Stimulated activated CD4-positive, alpha-beta T cell treated with anti-CD3 and anti-CD28 coated beads, TNF-alpha, amount 100 ng/mL, for 24 hours (primary cell): ENCODE measurements at places on chromosomes 7 and 10.

DNA sequence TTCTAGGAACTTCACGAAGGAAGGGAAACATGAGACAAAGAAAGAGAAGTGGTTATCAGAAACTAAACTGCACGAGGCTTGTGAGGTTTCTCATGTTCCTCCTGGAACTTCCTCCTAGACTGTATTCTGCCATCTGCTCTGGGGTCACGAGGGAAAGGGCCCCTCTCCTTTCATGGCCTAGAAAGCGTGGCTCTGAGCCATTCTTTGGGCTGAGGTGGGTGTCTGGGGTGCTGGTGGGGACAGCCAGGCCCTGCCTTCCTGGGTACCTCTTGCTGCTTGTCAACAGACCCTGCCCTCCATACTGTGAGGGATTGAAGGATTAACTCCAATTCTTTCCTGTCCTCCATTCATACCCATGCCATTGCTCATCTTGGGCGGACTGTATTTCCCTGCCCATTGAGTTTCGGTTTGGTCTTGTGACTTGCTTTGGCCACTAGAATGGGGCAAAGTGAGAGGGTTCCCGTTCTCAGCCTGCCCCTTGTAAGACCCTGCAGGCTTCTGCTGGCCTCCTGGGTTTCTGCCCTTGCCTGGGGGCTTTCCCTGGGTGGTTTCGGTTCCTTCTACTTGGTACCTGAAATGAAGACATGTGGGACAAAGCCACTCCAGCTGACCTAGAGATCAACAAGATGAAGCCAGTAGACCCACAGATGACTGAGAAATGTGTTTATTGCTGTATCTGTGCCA is 14.9 kb upstream of the GIMAP8 start:
- no peak for DNase-seq

GRCh38 chr7:134320201-134320600 is 3.5 kb upstream of the SLC35B4 start:
- no peak for DNase-seq

DNA sequence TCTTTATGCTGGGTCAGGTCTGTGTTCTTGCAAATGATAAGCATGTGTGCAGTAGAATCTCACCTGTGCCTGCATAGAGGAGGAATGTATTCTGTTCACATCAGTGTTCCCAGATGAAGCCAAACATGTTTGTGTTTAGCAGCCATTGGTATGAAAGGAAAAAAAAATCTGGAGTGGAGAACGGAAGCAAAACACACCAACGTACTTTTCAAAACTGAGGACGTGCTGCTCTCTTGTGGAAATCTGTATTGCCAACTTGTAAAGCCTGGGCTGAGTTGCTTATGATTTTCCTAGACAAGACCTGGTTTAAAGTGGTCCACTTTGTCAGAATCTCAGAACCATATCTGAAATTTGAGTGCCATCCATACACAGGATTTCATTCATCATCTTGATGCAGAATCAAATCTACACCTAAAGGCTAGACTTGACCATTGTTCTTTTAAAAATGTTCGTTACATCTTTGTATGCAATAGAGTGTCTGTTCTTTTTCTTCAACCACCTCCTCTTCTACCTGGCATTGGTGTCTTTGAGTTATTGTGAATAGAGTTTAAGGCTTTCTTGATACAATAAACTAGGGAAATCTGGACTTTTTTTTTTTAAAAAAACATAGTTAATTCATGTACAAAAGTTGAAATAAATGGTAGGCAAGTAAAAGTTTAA is 367.7 kb downstream of the PHF14 start:
- no peak for DNase-seq

- no peak for DNase-seq
These were observed 62.3 kb upstream of the NKX6-2 start for GRCh38 chr10:132848291-132848701.

DNA sequence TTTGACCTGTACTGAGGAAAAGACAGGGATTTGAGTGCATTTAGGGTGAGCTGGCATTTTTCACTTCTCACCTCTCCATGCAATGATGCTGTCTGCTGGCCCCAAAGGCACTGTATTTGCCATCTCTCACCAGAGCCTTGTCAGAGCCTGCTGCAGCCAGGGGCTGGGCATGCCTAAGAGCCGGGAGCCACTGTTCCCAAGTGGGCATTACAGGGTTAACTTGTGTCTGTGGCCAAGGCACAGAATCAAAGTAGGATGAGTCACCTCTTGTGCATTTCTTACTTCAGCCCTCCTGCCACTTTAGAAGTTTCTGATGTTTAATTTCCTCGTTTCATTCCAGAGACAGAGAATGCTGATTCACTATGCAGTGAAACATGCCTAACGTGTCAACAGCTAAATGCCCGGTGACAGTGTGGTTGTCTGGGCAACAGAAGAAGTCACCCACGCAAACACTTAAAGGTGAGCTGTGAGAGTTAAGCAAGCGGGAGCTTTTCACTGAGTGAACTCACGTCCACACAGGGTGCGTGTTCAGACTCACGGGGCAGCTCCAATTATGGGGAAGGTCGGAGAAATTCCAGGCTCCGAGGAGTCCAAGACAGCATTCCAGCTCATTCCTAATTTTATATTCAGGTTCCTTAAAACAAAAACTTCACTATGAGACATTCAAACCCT is 57.1 kb upstream of the IGFBP3 start:
- no peak for DNase-seq

GRCh38 chr7:1144269-1144771 is 15.7 kb downstream of the ZFAND2A start:
- DNase-seq: no peak

DNA sequence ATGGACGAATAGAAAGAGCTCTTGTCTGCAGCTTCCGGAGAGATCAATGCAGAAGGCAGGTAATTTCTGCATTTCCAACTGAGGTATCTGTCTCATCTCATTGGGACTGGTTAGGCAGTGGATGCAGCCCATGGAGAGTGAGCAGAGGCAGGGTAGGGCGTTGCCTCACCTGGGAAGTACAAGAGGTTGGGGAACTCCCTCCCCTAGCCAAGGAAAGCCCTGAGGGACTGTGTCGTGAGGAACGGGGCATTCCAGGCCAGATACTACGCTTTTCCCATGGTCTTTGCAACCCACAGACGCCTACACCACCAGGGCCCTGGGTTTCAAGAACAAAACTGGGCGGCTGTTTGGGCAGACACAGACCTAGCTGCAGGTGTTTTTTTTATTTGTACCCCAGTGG is 186.3 kb downstream of the ETV1 start:
- no peak for DNase-seq

- no peak for DNase-seq
These were observed 25.3 kb downstream of the FRMPD2 start for GRCh38 chr10:48249004-48249762.

DNA sequence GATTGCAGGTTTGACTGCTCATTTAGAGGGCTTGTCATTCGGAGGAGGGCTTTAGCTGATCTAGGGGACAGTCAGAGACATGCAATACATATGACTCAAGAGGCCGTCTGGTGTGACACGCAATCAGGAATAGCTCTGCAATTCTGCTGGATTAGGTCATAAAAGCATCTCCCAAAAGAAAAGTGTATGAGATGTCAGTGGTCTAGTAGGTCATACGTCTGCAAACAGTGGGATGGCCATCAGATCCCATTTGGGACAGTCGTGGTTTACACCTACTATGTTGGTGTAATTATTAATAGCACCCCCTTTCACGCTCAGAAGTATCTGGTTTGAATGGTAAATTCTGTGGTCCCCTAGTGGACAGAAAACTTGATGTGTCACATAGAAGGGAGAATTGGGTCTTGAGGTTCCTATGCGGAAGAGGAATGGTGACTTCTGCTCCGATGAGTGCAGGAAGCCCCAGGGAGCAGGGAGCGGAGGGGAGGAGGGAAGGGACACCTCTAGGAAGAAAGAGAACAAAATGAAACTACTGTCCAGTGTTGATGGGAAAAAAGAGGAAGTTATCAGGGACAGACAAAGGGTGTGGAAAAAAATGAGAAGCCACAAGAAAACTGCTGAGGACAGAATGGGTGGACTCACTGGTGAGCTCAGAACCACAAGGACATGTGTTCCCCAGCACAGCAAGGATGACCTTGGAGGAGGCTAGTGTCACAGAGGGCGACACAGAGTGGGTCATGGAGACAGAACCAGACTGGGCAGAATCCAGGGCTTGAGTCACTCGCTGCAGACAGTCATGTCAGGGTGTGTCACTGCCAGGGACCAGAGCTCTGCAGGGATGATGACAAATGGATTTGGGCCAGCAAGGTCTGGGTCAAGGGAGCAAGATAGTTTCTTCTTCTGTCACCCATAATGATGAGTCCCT is 59.9 kb downstream of the MAP3K8 start:
- DNase-seq: no peak

GRCh38 chr7:92645114-92646061 is 55.2 kb upstream of the FAM133B start:
- no peak for DNase-seq

- no peak for DNase-seq
These were observed 414.7 kb downstream of the SUGCT start for GRCh38 chr7:40549372-40550039.

- no peak for DNase-seq
These were observed 126.4 kb upstream of the GHITM start for GRCh38 chr10:84012831-84013458.

GRCh38 chr7:127239814-127240213 is 12.9 kb downstream of the GRM8 start:
- DNase-seq: no peak
